ENCODE measurements at places on chromosomes 13 and 19.
A peak's percentile ranks its signal among the peaks of the same experiment; 100 is the strongest.

DNA sequence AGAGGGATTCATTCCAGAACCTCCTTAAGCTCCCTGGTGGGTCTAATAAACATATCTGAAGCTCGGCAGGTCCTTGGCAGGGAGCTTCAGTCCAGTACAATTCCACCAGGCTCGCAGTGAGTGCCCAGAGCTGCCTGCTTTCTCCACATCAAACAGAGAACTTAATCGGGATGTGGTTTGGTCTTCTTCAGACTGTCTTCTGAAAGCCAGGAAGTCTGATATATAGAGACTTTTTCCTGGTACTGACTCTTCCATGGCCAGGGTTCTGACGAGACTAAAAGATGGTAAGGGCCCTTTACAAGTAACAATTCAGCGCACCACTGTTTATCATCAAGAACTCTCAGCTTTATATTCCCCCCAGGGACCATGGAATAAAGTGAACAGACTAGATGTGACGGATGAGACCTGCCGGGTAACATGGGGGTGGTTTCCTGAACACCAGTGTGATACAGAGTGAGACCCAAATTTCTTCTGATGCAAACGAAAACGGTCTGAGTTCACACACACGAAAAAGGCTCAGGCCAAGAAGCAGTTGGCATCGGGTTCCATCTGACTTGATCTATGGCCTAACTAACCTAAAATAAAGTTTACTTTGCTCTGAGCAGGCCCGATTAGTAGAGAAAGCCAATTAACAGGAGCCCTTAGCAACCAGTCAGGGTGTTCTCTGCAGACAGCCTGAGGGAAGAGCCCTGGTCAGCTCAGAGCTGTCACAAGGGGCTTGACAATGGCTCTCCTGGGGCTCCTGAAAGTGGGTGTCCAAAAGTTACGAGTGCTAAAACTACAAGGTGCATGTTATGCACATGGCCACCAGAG lies 29.0 kb downstream of the RANBP3 start:
- DNase-seq, result no peak

GRCh38 chr13:80871481-80871880 lies 530.6 kb upstream of the SPRY2 start:
- DNase-seq, result no peak

- no peak for DNase-seq
Measured at GRCh38 chr13:22218797-22219196, 547.9 kb downstream of the FGF9 start.

GRCh38 chr13:74158571-74159352 lies 24.6 kb upstream of the KLF12 start:
- DNase-seq, result no peak

GRCh38 chr19:42288387-42288786 lies 13.5 kb upstream of the PRR19 start:
- DNase-seq, result no peak

- peak; percentile 68 for DNase-seq
Measured at GRCh38 chr19:47813304-47813994, 8.3 kb upstream of the CRX start.

DNA sequence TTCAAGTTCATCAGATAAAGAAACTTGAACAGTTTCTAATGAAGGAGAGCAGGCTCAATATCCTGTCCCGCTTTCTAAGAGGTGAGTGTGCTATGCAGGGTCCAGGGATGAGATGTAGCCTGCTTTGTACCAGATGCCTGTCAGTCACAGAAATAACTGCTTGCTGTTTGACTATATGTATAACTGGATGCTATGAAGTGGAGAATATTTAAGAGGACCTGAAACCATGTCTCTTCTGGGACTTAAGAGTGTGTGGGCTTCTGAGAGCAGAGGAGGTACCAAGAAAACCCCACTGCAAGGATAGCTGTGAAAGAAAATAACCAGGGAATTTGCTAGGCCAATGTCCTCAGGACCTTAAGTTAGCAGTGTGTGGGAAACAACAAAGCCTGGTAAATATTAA lies 246.3 kb upstream of the RFC3 start:
- DNase-seq, result no peak

- no peak for DNase-seq
Measured at GRCh38 chr19:1384085-1384462, 367 bp downstream of the NDUFS7 start.

- no peak for DNase-seq
Measured at GRCh38 chr13:112773601-112774447, 84.0 kb downstream of the ATP11A start.

GRCh38 chr13:33684874-33685273 lies 133.1 kb upstream of the RFC3 start:
- no peak for DNase-seq

DNA sequence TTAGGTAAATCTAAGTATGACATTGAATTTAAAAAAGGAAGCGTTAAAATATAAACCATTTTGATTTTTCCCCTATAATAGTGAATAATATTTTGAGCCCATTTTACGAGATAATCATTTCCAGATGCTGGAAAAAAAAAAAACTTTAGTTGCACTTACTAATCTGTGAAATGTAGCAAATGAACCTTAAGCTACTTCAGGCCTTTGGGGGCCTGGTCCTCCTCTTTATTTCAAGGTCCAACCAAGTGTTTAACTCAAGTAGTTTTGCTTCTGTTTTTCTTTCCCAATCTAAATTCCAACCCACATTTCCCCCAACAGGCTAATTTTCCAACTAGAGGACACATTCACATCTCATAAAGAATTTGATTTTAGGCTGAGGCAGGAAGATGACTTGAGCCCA lies 101.2 kb downstream of the TNFRSF19 start:
- DNase-seq, result no peak

DNA sequence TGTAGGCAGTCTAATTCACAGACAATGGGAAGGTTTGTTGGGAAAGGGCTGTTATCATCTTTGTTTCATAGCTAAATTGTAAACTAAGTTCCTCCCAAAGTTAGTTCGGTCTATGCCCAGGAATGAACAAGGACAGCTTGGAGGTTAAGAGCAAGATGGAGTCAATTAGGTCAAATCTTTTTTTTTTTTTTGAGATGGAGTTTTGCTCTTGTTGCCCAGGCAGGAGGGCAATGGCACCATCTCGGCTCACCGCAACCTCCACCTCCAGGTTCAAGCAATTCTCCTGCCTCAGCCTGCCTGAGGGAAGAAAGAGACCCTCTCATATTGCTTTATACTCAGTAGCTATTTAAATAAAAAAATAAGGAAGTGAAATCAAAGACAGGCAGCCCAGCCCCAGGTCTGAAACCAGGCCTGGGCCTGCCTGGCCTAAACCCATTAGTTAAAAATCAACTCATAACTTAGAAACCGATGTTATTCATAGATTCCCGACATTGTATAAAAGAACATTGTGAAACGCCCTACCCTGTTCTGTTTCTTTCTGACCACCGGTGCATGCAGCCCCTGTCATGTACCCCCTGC lies 297.4 kb upstream of the SGCG start:
- DNase-seq, result no peak

GRCh38 chr13:85812282-85812681 lies 13.1 kb upstream of the SLITRK6 start:
- no peak for DNase-seq

DNA sequence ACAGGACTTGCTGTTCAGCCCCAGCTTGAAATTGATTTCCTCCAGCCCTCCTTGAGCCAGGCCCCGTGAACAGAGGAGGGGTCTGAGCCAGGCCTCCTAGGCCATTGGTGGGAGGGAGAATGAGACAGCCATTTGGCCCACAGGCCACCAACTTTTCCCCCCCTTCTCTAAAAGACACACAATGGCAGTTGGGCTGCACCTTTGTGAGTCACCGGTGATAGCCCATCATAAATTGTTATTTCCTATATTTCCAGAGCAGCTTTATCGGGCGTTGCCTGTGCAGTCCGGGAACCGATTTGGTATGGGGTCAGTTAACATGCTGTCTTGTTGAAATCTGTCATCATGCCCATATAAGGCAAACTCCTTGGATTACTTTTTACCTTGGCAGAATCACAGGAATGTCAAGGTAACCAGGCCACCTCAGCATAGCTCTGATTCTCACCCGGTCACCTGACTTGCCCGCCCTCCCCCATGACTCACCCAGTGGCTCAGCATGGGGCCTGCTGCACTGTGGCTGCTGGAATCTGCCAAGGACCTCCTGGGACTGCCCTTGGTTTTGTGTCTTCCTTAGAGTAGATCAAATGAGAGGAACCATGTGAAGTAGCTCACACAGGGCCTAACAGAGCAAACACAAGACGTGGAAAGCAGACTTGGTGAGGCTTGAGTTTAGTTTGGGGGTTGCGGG lies 36.1 kb downstream of the ACTN4 start:
- DNase-seq, result peak; percentile 73

GRCh38 chr13:98523455-98524102 lies 53.3 kb downstream of the STK24 start:
- DNase-seq, result no peak

- DNase-seq, result no peak
Measured at GRCh38 chr13:73544175-73544574, 485.4 kb downstream of the KLF5 start.

GRCh38 chr13:27424246-27425157 lies at the start of gene GTF3A:
TSS of gene GTF3A (plus strand) at chr13:27424619.
- peak; percentile 91 for DNase-seq

DNA sequence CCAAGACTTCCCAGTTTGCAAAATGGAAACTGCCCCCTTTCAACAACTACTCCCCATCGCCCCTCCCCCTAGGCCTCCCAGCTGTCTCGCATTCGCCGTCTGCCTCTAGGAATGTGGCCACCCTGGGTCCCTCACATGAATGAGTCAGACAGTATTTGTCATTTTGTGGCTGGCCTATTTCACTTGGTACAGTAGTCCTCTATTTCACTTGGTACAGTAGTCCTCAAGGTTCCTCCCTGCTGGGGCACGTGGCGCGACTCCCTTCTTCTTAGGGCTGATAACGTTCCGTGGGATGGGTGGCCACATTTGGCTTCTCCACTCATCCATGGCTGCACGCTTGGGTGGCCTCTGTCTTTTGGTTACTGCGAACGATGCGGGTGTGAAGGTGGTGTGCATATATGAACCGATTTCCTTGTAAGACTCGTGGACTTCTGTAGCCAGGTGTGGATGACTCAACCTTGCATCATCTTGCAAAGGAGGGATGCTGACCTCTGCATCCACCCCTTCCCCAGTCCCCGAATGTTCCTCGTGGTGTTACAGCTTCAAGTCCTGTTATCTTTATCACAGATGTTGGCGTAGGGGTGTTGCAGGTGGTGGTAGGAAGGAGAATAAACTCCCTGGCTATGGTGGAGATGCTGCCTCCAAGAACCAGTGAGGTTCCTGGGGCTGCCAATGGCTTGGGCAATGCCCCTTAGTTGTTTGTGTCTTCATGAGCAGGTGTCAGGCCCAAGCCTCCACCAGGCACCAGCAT lies 112.1 kb upstream of the SOX1 start:
- DNase-seq, result no peak

DNA sequence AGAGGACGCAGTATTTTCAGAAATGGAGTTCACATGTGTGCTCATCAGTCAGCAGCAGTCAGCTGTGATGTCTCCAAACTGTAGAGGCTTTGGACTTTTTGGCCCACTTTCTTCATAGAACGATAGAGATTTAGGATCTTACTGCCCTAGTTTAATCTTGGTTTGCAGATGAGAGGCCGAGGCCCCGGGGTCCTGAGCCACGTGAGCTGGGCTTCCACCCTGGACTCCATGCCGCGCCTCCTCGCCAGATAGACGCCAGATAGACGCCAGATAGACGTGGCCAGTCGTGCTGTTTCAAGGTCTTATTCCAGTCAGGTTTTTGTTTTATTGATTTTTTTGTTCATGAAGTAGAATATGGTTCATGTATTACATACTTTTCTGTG lies 11.7 kb upstream of the MCF2L start:
- no peak for DNase-seq

GRCh38 chr13:98022210-98022609 lies 68.7 kb downstream of the IPO5 start:
- no peak for DNase-seq

DNA sequence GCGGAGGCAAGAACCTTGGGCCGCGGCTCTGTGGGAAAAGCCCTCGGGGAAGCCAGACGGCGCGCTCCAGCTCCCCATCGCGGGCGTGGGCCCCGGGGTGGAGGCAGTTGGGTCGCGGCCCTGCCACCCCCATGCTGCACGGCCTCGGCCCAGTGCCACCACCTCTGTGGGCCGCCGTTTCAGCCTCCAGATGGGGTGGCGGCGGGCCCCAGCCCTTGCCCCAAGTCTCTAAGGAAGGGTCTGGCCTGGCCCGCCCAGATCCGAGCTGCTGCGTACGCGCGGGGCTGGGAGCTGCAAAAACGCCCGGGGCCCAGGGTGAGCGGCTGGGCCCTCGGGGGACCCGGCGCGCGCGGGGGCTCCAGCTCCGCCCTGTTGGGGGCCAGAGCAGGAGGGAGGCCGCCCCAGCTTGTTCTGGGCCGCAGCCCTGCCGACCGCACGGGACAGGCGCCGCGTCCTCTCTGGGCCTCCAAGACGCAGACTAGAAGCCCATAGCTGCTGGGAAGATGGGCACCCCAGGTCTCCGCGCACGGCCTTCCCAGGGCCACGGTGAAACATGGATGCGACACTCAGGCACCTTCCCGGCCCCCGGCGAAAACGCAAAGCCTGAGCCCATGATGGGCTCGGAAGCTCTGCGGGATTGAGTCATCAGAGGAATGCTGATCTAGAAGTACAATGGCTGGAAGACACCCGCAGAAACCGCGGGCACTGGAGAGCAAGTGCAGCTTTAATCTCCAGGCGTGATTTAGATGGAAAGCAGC lies 110.1 kb downstream of the KCTD15 start:
- DNase-seq, result no peak

DNA sequence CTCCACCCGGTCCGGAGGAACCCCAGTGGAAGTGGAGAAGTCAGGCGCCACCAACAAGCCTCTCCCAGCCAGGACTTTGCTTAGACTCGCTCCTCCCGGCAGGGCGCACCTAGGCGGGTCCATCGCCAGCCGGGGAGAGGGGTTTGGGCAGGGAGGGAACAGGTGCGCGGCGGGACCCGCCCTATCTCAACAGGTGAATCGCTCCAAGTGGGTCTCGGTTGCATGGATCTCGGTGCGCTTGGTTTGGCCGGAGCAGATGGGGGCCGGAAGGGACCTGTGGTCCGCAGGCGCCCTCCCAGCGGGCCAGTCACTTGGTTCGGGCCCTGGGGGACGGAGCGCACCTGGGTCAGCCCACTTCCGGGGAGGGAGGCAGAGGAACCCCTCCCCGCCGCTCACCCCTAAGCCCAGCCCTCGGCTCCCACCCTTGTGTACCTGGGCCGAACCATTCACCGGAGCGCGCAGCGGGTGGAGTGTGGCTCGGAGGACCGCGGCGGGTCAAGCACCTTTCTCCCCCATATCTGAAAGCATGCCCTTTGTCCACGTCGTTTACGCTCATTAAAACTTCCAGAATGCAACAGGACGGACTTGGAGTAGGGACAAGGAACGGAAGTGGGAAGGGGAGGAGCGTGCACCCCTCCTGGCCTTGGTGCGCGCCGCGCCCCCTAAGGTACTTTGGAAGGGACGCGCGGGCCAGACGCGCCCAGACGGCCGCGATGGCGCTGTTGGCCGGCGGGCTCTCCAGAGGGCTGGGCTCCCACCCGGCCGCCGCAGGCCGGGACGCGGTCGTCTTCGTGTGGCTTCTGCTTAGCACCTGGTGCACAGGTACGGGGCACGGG lies at the start of gene LSR:
LSR (plus strand) TSS at position 693 of the 836 bp plus-strand sequence; CDS start at position 714, 21 bp downstream.
- DNase-seq, result no peak

GRCh38 chr19:49119411-49120324 lies at the start of gene PPFIA3:
TSS of gene PPFIA3 (plus strand) at chr19:49119544. CDS start at chr19:49127874, 8,330 bp downstream.
- no peak for DNase-seq

- DNase-seq, result no peak
Measured at GRCh38 chr13:70505809-70506208, 397.6 kb upstream of the KLHL1 start.

Data from hematopoietic multipotent progenitor cell treated with erythropoietin and hydrocortisone succinate and interleukin-3 and kit ligand, for 15 days (in vitro differentiated cells).